CD4-positive, alpha-beta T cell treated with Interferon gamma for 1 hour (primary cell): ENCODE measurements at places on chromosomes 16 and 17.
A peak's percentile ranks its signal among the peaks of the same experiment; 100 is the strongest.

DNA sequence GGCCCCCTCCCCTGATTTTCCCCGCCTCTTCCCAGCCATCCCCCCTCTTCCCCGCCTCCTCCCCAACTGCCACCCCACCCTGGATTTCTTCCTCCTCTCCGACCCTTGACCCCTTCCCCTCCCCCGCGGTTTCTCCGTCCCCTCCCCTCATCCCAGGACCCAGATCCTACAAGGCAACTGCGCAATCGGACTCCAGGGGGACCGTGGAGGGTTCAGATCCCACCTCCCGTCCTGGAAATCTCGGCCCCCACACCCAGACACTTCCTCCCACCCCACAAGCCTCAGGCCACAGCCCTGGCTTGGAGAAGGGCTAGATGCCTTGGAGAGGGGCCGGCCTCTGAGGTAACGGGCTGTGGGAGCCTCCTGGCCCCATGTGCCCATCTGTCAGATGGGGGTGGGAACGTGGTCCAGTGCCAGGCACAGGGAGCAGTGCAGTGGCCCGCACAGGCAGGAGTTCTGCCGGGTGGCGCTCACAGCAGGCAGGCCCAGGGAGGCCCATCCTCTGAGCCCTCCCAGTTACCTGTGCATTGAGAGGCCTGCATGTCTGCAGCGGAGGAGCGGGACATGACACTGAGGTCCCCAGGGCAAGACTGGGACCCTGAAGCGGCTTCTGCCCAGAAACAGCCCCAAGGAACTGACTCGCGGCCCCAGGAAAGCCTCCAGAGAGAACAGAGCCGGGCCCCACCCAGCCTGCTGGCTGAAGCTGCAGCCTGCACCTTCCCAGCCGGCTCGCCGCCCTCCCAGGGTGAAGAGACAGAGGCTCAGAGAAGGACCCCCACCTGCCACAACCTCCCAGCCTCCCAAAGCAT is 16.7 kb downstream of the ZNF423 start:
- DNase-seq: no peak

- DNase-seq: peak; percentile 49
Observed at GRCh38 chr17:40345161-40345993, 19.2 kb downstream of the GJD3 start.

DNA sequence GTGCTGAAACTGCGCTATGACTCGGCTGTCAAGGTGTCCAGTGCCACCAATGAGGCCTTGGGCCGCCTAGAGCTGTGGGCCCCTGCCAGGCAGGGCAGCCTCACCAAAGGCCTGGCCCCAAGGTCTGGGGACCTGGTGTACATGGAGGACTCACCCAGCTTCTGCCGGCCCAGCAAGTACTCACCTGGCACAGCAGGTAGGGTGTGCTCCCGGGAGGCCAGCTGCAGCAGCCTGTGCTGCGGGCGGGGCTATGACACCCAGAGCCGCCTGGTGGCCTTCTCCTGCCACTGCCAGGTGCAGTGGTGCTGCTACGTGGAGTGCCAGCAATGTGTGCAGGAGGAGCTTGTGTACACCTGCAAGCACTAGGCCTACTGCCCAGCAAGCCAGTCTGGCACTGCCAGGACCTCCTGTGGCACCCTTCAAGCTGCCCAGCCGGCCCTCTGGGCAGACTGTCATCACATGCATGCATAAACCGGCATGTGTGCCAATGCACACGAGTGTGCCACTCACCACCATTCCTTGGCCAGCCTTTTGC is 25.0 kb downstream of the WNT9B start:
- no peak for DNase-seq

GRCh38 chr16:78462288-78463208 is 363.1 kb downstream of the WWOX start:
- no peak for DNase-seq

DNA sequence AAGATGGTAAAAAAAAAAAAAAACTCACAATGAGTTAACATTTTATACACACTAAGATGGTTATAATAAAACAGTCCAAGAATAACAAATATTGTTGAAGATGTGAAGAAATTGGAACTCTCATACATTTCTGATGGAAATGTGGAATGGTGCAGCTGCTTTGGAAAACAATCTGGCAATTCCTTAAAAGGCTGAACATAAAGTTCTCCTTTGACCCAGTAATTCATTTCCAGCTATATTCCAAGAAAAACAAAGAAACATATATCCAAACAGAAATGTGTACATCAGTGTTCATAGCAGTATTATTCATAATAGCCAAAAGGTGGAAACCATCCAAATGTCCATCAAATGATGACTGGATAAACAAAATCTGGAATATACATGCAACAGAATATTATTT is 97.3 kb upstream of the NETO2 start:
- no peak for DNase-seq

- DNase-seq: no peak
Observed at GRCh38 chr17:62094175-62094574, 29.1 kb upstream of the MED13 start.

- no peak for DNase-seq
Observed at GRCh38 chr16:60681043-60681442, 1355.2 kb downstream of the CDH8 start.

DNA sequence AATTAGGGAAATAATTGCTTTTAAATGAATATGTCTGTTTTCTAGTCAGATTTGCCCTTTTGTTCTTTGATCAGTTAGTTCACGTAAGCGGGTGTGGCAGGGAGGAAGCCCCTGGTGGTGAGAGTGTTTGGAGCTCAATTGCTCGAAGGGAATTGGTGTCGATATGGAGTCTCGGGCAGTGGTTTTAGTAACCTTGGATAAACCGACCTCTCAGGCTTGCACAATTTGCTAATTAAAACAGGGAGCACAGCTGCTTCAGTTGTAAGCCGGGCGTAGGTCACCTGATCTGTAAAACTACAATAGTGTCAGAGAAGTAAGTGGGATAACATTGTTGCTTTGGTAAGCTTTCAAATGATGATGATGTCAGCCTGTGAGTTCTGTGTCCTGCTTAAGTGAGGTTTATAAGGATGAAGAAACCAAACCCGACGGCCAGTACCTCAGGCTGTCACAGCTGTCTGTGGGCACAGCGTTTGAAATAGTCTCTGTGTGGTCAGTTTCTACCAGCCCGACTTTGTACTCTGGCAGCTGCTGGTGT is 2.9 kb downstream of the ZNF750 start:
- no peak for DNase-seq

GRCh38 chr16:4450931-4451519 is 23.4 kb downstream of the NMRAL1 start:
- DNase-seq: no peak

- DNase-seq: no peak
Observed at GRCh38 chr16:83068686-83069085, 441.9 kb downstream of the CDH13 start.

DNA sequence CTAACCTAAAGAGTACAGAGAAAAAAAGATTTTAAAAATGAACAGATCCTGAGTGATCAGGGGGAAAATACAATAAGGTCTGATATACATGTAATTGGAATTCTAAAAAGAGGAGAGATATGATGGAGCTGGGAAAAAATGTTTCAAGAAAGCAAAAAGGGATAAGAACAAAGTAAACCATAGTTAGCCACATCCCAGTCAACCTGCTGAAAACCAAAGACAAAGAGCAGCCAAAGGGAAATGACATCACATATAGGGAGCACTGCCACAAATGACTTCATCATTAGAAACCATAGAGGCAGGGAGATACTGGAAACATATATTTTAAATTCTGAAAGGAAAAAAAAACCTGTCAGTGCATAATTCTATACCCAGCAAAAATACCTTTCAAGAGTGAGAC is 68.8 kb upstream of the AKTIP start:
- DNase-seq: no peak

DNA sequence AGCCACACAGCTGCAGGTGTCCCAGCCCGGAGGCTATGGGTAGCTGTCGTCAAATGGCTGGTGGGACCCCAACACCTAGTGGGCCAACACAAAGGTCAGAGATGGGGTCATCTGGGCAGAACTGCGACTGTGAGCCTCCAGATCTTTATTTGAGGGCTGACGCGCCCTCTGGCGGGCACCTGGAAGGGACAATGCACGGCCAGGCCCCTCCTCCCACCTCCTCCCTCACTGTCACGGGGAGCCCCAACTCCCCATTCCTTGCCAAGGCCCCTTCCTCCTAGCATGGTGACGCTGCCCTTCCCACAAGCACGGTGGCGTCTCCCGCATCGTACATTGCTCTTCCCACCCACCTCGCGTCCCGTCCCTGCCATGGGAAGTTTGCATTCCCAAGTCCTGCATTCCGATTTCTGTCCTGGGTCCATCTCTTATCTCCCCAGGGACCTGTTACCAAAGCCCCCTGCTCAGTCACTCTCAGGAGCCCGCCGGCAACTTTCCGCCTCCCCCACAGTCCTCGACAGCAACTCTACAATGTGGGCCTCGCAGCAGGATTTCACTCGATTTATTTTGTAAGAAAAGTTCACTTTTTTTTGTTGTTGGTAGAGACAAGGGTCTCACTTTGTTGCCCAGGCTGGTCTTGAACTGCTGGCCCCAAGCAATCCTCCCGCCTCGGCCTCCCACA is 1.0 kb downstream of the TLE7 start:
- DNase-seq: no peak

- DNase-seq: no peak
Observed at GRCh38 chr17:37130984-37131446, 182.3 kb downstream of the AATF start.
